ENCODE measurements at places on chromosomes 1 and 21.

DNA sequence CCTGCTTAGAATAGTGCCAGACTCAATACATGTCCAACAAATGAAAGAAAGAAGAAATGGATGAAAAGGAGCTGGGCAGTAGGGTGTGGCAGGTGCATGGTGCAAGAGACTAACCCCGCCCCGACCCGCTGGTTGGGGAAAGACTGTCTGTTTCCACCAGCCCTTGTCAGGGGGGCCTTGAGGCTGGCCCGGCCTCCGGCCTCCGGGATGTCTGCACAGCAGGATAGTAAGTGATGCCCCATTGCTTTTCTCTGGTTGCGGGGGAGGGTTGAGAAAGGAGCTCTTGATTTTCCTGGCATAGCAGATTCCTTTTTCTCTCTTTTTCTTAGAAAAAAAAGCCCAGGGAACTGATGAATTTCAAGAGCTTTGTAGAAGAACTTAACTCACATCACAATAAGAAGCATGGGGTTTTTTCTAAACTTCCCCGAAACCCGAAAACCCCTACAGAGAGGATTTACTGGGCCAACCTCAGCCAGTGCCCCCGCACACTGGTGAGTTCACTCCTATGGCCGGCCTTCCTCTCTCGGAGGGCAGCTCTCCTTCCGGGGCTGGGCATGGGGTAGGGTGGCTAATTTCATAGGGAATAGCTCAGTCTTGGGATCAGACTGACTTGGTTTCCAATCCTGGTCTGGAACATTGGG lies 12.5 kb upstream of the TTC22 start:
- DNase-seq = no peak

GRCh38 chr1:231424950-231425805 lies 3.1 kb upstream of the EGLN1 start:
- no peak for DNase-seq

DNA sequence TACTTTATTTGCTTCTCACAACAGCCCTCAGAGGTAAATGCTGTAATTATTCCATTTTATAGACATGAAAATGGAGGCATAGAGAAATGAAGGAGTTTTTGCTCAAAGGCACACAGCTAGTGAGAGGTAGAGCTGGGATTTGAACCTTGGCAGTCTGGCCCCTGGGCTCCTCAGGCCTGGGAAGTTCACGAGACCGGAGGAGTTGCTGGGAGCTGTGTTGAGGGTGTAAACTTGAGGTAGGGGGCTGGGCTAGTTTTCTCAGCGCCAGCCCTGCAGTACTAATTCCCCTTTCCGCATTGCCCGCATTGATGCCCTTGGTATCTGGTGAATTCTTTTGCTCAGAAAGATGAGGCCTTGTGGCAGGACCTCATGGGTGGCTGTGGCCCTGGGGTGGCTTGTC lies 73.3 kb downstream of the PTPRU start:
- no peak for DNase-seq

DNA sequence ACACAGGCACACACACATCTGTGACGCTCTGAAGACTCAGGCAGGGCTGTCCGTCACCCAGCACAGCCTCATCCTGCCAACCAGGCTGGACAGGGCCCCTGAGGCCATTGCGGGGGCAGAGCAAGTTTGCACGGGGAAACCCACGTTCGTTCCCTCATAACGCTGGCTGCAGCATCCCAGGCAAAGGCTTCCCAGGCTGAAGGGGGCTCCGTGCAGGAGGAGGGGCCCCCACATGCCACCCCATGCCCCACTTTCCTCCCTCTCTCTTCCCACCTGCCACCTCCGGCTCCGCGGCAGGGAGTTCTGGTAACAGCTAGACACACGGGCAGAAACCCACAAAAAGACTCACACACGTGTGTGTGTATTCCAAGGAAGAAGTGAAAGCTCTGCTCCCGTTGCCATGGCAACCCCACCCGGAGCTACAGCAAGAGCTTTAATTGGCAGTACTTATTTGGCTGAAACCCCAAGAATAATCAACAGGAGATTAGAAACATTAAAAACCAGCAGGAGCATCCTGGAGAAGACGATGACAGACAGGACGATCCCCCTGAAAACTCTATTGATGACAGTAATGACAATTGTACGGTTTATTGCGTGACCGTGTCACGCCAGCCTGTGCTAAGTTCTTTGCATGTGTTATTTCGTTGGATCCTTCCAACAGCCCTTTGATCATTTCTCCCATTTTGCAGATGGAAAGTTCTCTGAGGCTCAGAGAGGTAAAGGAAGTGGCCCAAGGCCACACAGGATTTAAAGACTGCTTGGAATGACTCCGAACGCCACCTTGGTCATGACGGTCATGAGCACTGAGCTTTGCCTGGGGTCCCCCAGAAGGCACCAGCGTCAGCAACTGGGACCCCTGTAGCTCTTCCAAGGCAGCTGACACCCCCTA lies 247.1 kb downstream of the NPHP4 start:
- no peak for DNase-seq

DNA sequence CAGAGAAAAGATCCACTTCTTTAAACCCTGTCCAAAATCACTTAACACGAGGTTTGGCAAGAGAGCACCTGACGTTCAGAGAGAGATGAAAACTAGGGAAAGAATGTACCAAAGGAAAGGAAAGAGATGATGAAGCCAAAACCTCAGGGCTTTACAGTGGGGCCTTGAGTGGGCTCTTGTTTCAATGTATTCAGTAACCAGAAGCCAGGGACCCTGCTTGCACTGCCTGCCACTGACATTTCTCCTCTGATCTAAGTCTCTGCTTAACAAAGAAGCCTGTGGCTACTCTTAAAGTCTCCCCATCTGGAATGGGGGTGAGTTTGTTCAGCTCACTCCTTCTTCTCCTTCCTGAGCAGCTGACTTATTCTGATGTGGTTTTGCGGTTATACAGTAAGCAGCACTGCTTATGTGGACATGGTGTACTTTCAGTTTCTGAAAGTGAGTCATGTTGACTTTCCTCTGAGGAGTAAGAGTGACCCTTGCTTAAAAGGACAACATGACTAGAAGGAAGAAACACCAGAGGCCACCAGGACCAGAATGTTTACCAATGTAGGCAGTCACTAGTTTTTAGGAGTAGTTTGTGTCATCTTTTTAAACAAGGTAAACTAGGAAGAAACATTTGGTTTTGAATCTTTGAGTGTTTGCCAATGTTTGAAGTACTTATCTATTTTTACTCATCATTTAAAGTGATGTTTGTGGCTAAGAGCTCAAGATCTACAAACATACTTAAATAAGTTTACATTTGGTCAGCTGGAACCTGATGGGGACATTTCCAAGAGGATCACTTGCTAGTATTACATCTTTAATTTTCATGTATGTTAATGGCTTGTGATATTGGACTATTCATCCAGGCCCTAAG lies 87.4 kb downstream of the FASLG start:
- DNase-seq = no peak

DNA sequence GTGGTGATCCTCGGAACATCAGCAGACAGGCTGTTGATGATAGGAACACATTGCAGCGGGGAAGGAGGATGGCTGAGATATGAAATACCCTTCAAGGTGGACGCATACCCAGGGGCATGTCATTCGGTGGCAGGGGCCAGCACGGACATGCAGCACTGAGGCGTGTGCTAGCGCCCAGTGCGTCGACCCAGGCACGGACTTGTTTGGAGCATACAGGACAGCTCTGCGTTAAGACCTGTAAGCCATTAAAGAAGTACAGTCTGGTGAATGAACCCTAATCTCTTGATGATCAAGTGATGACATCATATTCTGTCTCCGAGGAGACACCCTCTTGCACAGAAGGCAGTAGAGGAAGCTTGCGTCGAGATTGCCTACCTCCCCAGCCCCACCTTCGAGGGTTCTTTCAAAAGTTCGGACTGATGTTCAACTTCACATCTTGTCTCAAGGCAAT lies 63.6 kb upstream of the KIF26B start:
- DNase-seq = no peak

DNA sequence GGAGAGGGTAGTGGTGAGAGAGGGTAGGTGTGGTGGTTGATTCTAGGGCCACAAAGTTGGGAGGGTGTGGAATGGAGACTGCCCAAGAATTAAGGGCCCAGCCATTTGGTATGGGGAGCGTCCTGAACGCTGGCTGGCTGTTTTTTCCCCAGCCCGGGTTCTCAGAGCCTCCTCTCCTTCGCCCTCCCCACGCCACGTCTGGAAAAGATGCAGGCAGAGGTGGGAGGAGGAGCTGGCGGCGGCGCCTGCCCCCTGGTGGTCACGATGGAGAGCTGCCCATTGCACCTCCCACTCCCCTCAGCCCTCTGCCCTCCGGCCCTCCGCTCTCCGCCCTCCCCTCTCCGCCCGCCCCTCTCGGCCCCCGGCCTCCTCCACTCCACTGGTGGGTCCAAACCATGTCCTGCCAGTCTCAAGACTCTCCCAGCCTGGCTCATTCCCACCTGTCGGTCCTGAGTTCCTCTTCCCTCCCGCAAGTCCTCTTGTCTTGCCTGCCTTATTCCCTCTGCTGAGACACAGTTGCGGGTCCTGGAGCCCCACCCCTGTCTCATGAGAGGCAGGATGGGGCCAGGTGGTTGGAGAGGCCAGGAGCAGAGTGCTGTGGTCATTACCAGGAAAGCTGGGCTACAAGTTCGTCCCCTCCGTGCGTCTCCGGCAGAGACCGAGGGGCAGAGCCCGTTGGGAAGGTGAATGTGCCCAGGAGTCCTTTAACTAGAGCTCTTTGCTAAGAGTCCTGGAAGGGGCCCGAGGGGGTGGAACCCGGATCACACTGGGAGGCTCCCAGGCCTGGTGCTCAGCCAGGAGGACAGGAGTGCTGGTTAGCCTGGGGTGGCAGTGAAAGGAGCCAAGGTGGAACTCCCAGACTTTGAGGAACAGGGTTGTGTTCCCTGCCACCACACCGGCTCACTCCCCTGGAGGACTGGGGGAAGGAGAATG lies 22.6 kb downstream of the ETNK2 start:
- peak; percentile 46 for DNase-seq

- DNase-seq = no peak
Observed at GRCh38 chr1:239987103-239987745, 104.5 kb upstream of the FMN2 start.

- peak; percentile 86 for DNase-seq
Observed at GRCh38 chr1:109548321-109549267, at the start of gene GNAI3. Gene GNAI3 (plus strand): TSS chr1:109548615. CDS start chr1:109548721, 106 bp downstream.

DNA sequence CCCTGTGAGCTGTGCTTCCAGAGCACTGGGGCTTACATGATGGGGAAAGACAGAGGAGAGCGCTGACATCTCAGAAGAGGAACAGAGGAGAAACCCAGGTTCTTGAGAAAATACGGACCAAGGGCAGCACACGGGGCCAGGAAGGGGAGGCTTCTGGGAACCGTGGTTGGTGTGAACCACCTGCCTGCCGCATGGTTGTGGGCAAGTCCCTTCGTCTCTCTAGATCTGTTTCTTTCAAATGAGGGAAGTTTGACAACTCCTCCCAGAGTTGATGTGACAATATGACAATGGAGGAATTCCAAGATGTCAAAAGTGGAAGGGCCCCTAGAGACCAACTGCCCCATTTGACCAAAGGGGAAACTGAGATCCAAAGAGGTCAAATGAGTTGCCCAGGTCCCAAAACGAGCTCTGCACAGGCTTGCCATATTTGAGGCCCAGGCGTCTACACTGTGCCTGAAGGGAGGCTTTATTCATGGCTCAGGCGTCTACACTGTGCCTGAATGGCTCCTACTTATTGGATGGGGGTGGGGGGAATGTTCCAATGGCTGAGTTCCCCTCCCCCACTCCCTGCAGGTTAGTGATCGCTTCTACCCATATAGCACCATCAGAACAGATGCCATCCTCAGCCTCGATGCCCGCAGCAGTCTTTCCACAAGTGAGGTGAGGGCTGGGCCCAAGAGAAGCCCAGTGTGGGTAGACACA lies 11.2 kb downstream of the EXTL1 start:
- no peak for DNase-seq

DNA sequence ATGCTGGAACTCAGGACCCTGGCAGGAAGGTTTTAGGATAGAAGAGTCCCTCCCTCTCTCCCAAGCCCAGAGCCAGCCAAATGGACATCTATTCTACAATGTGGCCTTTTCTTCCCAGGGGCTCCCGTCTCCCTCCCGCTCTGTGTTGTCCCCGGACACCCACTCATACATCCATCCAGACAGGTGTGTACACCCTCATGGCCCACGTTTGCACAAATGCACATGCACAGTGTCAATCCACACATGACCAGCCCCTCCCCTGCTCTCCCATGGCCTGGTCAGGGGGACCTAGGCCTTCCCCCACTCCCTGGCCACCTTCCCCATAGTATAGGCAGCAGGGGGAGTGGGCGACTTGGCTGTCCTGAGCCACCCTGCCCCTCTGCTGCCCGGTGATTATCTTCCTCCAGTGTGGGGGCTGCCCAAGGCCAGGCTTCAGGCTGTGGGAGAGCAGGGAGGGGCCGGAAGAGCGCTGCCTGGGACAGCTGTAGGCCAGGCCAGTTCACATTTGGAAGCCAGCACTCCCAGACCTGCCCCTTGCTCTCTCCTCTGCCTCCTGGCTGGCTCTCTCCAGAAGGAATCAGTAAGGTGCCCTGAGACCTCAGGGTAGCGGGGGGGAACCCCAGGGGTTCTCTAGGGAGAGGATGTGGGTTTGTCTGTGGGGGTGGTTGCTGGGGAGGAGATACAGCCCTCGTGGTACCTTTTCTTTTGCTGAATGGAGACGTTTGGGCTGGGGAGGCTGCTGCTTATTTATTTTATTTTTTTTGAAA lies 4.1 kb upstream of the PTPN7 start:
- DNase-seq = peak; percentile 55

GRCh38 chr1:101183388-101183699 lies 53.5 kb upstream of the S1PR1 start:
- no peak for DNase-seq

- DNase-seq = no peak
Observed at GRCh38 chr1:77541162-77541545, 141.3 kb downstream of the ZZZ3 start.

DNA sequence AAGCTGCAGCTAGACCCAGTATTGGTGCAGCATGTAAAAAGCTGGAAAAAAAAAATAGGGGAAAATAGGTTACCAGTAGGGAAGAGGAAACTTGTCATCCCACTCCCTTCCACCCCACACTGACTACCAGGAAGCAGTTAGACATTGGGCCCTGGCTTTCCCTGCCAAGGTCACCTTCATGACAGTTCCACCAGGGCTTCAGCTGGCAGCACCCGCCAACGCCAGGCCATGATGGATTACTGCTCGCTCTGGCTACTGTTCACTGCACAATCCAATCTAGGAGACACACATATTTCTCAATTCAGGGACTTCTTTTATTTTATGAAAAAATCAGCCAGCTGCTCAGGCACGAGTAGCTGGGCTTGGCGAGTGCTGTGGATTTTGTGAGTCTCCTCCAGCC lies 127.7 kb downstream of the DMRTA2 start:
- DNase-seq = no peak

GRCh38 chr1:67784545-67785186 lies 48.6 kb downstream of the GNG12 start:
- DNase-seq = no peak

GRCh38 chr1:11320153-11320936 lies 47.3 kb downstream of the UBIAD1 start:
- peak; percentile 15 for DNase-seq

GRCh38 chr21:36887963-36888362 lies 78.5 kb downstream of the HLCS start:
- no peak for DNase-seq

DNA sequence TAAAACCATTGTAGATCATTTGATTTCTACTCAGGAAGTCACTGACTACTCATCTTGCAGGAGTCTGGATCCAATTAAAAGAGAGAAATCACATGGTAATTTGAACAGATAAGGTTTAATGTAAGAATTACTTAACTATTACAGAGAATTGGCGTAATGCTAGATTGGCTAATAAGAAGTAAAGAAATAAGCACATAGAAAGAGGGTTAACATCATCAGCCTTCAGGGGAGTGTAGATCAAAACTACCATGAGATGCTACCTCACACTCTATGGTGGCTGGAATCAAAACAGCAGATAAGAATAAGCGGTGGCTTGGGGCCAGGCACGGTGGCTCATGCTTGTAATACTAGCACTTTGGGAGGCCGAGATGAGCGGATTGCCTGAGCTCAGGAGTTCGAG lies 11.7 kb downstream of the ST3GAL3 start:
- no peak for DNase-seq

GRCh38 chr1:36847761-36848160 lies 186.6 kb downstream of the GRIK3 start:
- DNase-seq = no peak
